NCI-H446 treated with DMSO at 0.1 percent for 48 hours (cell line): ENCODE measurements at places on chromosomes 3 and 15.

DNA sequence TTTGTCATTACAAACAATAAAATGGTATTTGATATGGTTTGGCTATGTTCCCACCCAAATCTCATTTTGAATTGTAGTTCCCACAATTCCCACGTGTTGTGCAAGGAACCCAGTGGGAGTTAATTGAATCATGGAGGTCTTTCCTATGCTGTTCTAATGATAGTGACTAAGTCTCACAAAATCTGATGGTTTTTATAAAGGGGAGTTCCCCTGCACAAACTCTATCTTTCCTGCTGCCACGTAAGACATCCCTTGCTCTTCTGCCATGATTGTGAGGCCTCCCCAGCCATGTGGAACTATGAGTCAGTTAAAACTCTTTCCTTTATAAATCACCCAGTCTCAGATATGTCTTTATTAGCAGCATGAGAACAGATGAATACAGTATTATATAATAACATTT lies 15.4 kb upstream of the AADAC start:
- no peak for DNase-seq

DNA sequence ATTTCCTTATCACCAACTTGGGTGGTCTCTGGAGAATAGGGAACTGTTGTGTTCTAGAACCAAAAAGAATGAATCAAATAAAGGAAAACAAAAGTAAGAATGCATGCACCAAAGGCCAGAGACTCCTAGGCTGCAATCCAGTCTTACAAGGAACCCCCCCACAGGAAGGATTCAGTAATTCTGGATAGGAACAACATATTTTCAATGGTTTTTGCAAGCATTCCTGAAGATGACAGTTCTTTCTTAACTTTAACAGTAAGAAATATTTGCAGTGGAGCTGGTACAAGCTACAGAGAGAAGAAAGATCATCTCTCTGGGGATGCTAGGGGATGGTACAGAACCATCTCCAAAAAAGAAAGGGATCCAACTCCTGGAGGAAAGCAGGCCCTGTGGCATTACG lies 116.2 kb upstream of the CHRM5 start:
- DNase-seq: no peak

DNA sequence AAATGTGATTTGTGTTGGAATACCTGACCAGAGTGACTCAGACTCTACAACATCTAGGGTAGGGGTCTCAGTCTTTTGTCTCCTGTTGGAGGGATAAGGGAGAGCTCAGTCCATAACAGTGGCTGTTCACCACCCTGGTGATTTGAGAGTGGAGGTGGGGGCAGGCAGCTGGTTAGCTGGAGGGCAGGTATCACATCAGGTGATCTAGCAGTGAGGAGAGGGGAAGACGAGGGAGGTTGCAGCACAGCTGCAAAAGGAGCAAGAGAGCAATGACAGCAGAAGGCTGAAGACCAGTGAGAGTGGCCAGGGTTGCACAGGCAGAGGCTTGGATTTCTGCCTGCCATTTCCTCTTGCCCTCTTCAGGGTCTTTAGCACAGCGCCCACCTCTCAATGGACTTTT lies 38.4 kb downstream of the PLCL2 start:
- no peak for DNase-seq

DNA sequence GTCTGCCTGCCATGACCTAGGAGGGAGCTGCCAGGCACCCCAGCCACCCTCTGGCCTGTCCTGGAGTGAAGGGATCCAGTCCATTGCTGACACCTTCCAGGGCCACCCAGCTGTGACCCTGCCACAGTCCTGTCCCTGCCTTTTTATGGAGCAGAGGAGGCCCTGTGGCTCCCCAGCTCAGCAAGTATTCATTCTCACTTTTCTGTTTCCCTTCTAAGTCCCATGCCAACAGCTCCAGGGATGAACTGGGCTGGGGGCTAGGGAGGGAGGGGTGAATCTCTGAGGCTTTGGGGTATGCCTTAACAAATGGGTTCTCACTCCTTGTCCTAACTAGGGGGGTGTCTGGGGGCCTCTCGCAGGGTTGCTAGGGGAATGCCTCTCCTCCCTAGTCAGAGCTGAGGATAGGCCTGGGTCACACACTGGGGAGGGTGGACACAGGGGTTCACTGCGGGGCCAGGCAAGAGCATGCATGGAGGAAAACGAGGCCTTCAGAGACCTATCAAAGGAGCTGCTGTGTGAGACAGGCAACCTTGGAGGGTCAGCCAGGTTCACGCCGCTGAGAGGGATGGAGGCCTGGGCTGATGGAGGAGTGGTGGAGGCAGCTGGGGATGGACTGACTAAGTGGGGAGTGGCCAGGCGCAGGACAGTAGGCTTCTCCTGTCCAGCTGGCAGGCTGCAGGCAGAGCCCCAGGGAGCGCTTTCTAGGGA lies 31.8 kb downstream of the EPHB3 start:
- no peak for DNase-seq

DNA sequence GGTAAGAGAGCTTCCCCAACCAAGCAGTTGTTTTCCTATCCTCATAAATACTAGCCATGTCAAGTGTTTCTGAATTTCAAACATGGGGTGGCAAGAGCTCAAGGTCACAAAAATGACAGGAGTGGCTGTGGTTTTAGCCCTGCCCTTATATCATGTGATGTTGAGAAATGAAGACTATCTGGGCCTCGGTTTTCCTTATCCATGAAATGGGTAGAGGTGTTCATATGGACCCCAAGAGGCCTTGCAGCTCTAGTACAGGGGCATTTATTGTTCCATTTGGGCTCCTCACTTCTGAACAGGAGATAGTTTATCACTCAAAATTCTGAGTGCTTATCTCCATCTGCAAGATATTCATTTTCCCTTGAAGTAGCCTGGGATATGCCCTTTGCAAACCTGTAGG lies 35.8 kb downstream of the LMCD1 start:
- DNase-seq: no peak

DNA sequence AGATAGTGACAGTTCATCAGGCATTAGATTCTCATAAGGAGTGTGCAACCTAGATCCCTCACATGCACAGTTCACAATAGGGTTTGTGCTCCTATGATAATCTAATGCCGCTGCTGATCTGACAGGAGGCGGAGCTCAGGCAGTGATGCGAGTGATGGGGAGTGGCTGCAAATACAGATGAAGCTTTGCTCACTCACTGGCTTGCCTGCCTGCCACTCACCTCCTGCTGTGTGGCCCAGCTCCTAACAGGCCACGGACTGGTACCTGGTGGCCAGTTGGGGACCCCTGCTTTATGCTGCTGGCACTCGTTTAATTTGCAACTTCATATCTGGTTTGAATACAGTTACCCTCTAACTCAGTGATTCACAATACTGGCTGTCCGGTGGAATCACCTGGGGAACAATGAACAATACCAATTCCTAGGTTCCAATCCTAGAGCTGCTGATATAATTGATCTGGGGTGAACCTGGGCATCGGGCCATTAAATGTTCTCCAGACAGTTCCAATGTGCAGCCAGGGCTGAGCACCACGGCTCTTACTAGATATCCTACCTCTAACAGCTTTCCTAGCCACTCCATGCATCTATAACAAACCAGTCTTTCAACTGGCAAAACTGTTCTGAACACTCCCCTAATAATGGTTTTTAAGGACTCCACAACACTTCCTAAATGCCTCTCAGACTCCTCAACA lies 131.4 kb downstream of the ATP1B3 start:
- no peak for DNase-seq

GRCh38 chr3:51384055-51384725 lies 901 bp upstream of the MANF start:
- no peak for DNase-seq

DNA sequence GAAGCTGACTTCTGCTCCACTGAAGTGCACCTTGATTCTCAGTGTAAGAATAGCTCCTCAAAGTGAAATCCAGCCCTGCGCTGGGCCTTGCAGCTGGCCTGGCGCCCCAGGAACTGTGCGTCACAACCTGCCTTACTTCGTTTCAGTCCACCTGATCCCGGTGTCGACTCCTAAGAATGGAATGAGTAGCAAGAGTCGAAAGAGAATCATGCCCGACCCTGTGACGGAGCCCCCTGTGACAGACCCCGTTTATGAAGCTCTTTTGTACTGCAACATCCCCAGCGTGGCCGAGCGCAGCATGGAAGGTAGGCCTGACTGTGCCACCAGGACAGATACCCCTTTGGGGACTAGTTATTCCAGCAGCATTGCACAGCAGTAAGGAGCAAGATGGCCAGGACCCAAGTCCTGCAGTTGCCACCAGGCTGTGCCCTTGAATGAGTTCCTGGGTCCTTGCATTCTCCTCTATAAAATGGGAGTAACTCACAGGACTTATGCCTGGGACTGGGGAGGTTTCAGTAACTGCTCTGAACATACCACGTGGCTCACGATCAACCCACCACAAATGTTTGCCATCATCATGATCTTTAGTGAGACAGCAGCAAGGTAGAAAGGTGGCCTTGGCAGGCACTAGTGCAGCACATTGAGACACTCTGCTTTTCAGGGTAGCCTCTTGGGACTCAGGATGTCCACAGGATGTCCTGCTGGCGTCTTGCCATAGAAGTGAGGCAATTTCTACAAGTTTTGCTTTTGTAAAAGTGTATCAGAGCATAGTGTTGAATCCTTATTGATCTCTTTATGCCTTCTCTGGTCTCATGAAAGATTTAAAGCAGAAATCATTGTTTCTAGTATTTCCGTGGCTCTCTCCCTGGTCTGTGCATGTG lies 46.8 kb downstream of the PXYLP1 start:
- DNase-seq: no peak

- DNase-seq: no peak
Measured at GRCh38 chr15:41851167-41851523, 12.5 kb downstream of the PLA2G4B start.

GRCh38 chr15:78301326-78301725 lies 1.9 kb upstream of the SKIC8 start:
- no peak for DNase-seq

GRCh38 chr3:195008816-195009215 lies 262.1 kb downstream of the XXYLT1 start:
- no peak for DNase-seq

- DNase-seq: no peak
Measured at GRCh38 chr3:141391298-141391990, 23.1 kb downstream of the ZBTB38 start.

DNA sequence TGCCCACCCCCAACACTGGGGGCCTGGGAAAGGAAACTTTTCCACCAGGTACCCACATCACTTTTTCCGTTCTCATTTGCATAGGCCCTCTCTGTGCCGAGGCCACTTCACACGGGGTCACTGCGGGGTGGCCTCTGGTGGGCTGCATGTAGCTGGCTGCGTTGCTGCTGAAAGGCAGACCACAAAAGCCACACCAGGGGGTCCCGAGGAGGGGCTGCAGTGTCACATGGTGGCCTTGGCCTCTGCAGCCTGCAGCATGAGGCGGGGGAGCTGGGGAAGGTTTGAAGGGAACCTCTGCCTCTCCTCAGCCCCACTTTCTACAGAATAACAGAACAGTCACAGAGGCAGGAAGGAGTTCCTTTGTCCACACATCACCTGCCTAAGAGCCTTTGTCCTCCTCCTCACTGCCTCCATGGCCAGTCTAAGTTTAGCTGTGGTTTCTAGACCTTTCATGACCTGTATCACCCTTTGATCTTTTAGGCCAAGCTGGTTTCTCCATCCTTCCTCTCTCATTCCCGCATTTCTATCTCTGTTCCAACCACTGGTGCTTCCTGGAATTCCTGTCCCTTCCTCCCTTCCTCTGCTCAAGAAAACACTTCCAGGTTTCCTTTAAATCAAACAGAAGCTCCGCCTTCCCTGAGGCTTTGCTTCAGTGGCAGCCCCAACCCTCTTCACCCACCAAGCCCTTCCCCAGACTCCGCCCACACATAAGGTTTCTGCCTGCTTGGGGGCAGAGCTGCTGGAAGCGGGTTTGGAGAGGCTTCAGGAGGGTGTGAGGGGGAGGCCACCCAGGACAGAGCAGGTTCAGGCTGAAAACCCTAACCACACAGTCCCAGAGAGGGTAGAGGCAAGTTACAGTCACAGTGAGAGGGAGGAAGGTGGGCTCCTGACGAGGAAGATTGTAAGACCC lies 150.7 kb upstream of the TLE3 start:
- no peak for DNase-seq

DNA sequence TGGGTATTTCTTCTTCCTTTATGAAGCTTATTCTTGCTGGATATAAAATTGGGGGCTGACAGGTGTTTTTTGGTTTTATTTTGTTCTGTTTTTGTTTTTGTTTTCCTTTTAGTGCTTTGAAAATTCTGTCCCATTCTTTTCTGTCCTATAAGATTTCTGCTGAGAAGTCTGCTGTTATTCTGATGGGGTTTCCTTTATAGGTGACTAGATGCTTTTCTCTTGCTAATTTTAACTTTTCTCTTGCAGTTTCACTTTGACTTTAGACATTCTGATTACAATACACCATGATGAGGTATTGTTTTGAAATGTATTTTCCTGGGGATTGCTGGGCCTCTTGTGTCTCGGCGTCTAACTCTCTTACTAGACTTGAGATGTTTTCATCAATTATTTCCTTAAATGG lies 22.8 kb downstream of the TTC14 start:
- no peak for DNase-seq

- DNase-seq: no peak
Measured at GRCh38 chr15:87394676-87395075, 861.9 kb downstream of the NTRK3 start.

GRCh38 chr15:84883916-84884781 lies at the start of gene SLC28A1:
SLC28A1 (plus strand) TSS chr15:84884662; CDS start chr15:84887761, 3,099 bp downstream.
- no peak for DNase-seq

DNA sequence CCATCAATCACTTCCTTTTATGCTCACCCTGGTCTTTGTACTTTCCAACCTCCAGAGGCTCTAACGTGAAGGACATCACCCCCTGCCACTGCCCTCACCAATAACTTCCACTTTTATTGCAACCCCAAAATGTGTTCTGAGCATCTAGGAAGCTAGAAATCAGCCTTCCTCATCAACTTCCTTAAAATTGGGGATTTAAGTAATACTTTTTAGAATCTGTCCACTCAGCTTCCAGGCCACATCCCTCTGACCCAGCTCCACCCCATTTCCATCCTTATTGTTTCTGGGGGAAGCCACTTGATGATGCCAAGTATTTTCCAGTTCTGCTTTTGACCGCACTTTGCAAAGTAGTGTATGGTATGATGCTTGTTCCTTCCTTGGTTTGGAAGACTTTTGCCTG lies 73.5 kb upstream of the XCR1 start:
- no peak for DNase-seq

GRCh38 chr3:71240034-71240433 lies 343.5 kb downstream of the FOXP1 start:
- DNase-seq: no peak

- DNase-seq: no peak
Measured at GRCh38 chr15:74798388-74799254, 14.0 kb upstream of the LMAN1L start.

GRCh38 chr3:53593611-53594010 lies 99.2 kb downstream of the CACNA1D start:
- DNase-seq: no peak

DNA sequence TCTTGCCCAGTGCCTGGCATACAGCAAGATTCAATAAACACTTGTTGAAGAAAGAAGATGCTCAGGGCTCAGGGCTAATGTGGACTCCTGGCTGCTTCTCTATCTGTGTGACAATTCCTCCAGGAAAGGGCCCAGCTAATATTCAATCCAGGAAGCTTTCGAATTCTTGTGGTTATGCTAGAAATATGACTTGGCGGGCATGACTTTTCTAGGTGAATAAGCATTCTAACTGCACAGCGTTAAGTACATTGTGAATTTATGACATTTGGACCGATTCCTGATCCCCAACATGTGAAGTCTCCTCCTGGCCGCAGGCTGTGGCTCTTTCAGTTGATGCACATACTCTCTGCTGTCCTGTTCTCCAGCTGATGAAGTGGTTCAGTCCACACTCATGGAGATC lies 117.0 kb downstream of the IMPG2 start:
- no peak for DNase-seq
